Mammary epithelial cell (primary cell): ENCODE measurements at places on chromosomes 7 and 10. TPM values are rescaled to one million over a fixed set of nuclear protein-coding genes. Genes with fewer than 3 reads are reported as not detected.

Gene CHRM2
- polyA plus RNA-seq = not detected

Gene FANK1
- polyA plus RNA-seq = 3.1 TPM

Gene HOXA1
- 6.0 TPM for polyA plus RNA-seq

Gene ADRA2A
- polyA plus RNA-seq = not detected

DNA sequence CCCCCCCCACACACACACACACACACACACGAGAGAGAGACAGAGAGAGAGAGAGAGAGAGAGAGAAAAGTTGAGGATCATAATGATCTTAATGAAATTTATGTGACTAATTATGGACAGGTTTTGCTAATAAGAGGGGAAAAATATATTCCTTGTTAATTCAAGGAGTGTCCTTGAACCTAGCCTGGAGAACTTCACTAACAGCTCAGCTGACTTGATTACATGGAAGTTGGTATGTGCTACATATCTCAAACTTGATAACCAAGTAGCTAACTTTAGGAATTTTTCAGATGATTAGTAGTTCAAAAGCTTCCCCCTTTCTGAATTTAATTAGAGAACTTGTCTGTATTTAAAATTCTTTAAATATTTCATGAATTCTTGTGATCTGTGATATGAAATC lies 15.3 kb downstream of the SLF2 start:
- no peak for DNase-seq

GRCh38 chr10:74418285-74418872 lies 267.4 kb downstream of the ADK start:
- no peak for DNase-seq

GRCh38 chr10:127210936-127211466 lies 14.6 kb upstream of the INSYN2A start:
- DNase-seq = no peak

GRCh38 chr7:117020591-117020973 lies 67.3 kb downstream of the ST7 start:
- peak; percentile 52 for DNase-seq

GRCh38 chr10:101938305-101939007 lies 94.9 kb upstream of the KCNIP2 start:
- peak; percentile 54 for DNase-seq

DNA sequence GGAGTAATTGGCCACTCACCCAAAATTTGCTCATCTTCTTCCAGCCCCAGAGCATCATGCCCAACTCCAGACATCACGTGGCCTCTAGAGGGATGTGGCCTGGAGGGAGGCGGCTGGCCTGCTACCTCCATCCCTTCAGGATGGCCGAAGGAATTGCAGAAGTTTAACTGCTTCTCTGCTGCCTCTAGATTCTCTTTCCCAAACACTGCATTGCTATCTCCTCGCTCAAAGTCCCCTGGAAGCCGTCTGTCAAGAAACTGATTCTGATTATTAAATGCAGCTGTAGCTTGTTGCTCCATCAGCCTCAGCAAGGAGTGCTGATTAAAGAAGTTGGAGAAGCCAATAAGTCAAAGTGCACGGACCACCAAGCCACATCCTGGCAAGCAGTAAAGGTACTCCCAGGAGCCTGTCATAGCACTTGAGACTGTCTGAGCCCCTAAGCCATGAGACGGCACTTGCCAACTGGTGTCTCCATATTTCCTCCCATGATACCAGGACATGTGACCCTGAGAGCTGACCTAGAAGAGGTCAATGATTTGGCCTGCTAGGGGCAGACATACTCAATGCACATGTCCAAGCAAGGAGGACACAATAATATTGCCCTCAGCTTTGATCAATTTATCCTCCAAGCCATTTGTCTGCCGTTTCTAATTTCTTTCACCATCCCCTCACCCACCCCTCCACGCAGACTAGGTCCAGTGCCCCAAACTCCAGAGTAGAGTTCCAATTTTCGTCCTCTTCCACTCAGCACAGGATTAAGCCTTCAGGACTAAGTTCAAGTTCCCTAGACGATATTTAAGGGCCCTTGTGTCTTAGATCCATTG lies 84.2 kb downstream of the TBXAS1 start:
- no peak for DNase-seq

GRCh38 chr10:32273336-32273735 lies 73.6 kb downstream of the EPC1 start:
- no peak for DNase-seq

DNA sequence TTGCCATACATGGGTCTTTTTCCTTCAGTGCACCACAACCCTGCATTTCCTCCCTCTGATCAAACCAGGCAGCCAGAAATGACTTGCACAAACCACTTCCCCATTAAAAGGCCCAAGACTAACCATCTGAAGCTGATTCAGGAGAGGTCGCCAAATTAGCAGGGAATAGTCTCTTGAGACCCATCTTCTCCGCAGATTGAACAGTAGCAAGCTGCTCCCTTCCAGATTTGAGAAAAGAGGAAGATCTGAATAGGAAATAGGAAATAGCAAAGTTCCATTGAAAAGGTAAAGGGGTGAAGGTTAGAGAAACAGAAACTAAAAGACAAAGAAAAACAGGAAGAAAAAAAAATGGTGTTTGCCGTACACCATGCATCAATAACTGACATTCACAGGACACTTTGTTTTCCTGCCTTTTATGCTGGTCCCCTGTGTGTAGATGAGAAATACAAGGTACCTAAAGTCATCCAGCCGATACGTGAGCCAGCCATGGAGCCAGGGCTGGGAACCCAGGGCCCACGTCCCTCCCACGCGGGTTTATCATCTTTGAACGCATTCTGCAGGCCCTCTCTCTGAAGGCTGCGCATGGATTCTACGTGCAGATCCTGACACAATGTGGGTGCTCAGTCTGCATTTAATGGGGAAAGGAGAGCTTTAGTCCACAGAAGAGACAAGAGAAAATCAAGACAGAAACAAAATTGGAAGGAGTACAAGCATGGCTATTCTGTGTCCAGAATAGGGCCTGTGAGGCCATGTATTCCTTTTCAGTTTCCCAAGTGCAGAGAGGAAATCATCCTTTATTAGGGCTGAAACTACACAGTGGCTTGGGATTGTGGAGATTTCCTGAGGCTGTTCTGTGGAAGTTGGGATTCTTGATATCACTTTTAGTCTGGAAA lies 268.4 kb upstream of the NPVF start:
- no peak for DNase-seq
